ENCODE measurements at places on chromosomes 16 and 17. TPM values are rescaled to one million over a fixed set of nuclear protein-coding genes. Genes with fewer than 3 reads are reported as not detected.

QPRT gene
- total RNA-seq = 30.1 TPM

C17orf50 gene
- total RNA-seq = not detected

- DNase-seq = no peak
These were observed 499.3 kb downstream of the CDH13 start for GRCh38 chr16:83125999-83126568.

DNA sequence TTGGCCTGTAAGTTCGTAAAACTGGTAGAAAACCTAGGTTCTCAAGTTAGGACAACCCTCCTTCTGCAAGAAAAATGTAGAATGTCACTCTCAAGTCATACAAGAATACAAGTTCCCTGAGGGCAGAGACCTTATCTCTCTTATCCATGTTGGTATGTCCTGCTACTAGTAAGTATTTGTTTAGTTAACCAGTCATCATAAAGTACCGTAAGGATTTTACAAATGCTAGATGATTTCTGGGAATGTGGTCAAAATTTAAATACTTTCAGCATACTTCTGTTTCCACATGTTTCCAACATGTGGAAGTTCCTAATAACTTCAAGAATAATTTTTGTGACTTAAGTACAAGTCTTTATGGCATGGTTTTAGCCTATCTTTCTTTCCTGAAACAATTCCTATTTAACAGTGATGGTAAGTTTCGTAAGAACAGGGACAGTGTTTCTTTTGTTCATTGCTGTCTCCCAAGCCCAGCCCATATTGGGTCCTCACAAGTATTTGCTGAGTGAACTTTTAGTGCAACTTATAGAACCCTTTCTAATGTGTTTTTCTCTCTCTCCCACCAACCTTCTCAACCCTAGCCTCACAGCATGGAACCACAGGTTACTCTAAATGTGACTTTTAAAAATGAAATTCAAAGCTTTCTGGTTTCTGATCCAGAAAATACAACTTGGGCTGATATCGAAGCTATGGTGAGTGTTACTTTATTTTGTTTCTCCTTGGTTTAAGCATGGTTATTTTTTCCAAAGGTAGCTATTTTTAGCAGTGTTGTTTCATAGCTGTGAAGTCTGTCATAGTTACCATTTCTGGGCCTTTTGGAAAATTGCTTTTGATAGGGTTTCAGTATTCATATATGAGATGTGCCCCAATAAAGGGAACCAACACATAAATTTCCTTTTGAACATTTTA lies 4.5 kb downstream of the NBR1 start:
- no peak for DNase-seq

GRCh38 chr17:67531291-67531690 lies 154.2 kb downstream of the PITPNC1 start:
- no peak for DNase-seq

All from osteocyte (in vitro differentiated cells).